ENCODE measurements at places on chromosomes 2 and 18. TPM values are rescaled to one million over a fixed set of nuclear protein-coding genes. Genes with fewer than 3 reads are reported as not detected.

The NDUFS1 gene
- 187 TPM for total RNA-seq

The DAPL1 gene
- not detected for total RNA-seq

The FAM124B gene
- not detected for total RNA-seq

The TMEM200C gene
- 1.7 TPM for total RNA-seq

The CPO gene
- total RNA-seq: not detected

The UGT1A4 gene
- not detected for total RNA-seq

The CRYBA2 gene
- total RNA-seq: not detected

The ZNF892 gene
- 2.7 TPM for total RNA-seq

The GRP gene
- total RNA-seq: not detected

The ABCA12 gene
- total RNA-seq: under 0.01 TPM

The CD8B gene
- total RNA-seq: not detected

The KIAA2012 gene
- total RNA-seq: under 0.01 TPM

The CROCC2 gene
- total RNA-seq: not detected

The CRACDL gene
- not detected for total RNA-seq

The ST3GAL5 gene
- 16.8 TPM for total RNA-seq

The PLGLB1 gene
- 0.28 TPM for total RNA-seq

The TTN gene
- 0.18 TPM for total RNA-seq

The SKA1 gene
- total RNA-seq: 13.9 TPM

The PFN4 gene
- total RNA-seq: 0.28 TPM

The BCL2L11 gene
- 1.4 TPM for total RNA-seq

The ANKRD30B gene
- total RNA-seq: not detected

The DLX1 gene
- total RNA-seq: 0.36 TPM

The FKBP1B gene
- total RNA-seq: 10.2 TPM

The CACNB4 gene
- 0.36 TPM for total RNA-seq

The RGPD3 gene
- total RNA-seq: 0.18 TPM

The ZBTB7C gene
- total RNA-seq: not detected

Measured in IMR-90 (cell line).